ENCODE measurements at places on chromosomes 3 and 15. TPM values are rescaled to one million over a fixed set of nuclear protein-coding genes. Genes with fewer than 3 reads are reported as not detected.

The CCR8 gene
- total RNA-seq, result not detected

The MDFIC2 gene
- not detected for total RNA-seq

The GNAT1 gene
- total RNA-seq, result not detected

The SAXO2 gene
- total RNA-seq, result 0.66 TPM

The SNX22 gene
- total RNA-seq, result 0.17 TPM

The REC114 gene
- total RNA-seq, result not detected

The CAPN7 gene
- 39.0 TPM for total RNA-seq

The SCAMP5 gene
- total RNA-seq, result 0.50 TPM

The C15orf40 gene
- 12.6 TPM for total RNA-seq

The UBAP1L gene
- 0.99 TPM for total RNA-seq

The PAQR5 gene
- 9.8 TPM for total RNA-seq

The MEX3B gene
- total RNA-seq, result 8.1 TPM

The DAG1 gene
- 48.7 TPM for total RNA-seq

The NEK10 gene
- total RNA-seq, result 23.0 TPM

The PRR20G gene
- total RNA-seq, result not detected

The MCTP2 gene
- 5.6 TPM for total RNA-seq

The TRPC1 gene
- 56.5 TPM for total RNA-seq

The ZNF662 gene
- 3.3 TPM for total RNA-seq
